Stimulated activated naive CD8-positive, alpha-beta T cell treated with anti-CD3 and anti-CD28 coated beads, Interleukin-15, amount 100 ng/mL, for 72 hours (primary cell): ENCODE measurements at places on chromosomes 1 and 21.

GRCh38 chr1:159089184-159089791 is 12.7 kb upstream of the AIM2 start:
- no peak for DNase-seq

GRCh38 chr1:205141236-205142101 is 19.7 kb upstream of the RBBP5 start:
- DNase-seq = peak; percentile 55

DNA sequence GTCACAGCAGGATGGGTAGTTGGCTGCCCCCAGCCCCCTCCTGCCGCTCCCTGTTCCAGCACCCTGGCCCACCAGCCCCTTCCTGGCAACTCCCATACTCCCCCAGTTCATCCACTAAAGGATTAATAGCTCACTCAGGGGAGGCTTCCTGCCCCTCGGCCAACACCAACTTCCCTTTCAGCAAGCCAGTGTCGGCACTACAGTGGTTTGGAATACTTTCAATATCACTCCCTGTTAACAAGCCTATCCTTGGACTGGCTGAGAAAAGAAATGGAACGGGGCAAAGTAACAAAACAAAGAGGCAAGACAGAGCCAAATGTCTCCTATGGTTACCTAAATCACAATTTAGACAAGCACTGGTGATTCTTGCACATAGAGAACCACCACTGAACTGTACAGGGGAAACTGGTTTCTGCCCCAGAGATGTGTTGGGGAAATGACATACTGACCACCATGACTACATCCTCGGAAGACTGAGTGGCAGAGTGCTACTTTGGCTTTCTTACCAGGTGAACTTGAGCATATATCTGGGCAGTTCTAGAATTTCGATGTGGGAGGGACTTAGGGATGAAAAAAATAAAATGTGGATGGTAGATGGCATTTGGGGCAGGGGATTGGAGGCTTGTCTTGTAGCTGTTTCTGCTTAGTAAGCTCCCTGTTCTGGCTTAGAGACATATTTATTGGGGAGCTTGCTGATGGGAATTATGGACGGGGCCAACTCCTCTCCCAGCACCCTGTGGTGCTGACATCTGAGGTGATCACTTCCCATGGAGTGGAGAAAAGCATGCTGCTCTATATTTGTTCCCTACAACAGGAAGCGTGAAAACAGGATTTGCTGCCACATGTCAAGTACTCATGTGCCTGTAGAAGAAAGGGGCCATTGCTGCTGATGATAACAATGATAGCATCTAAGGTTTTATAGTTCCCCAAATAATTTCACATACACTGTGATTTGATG is 7.1 kb upstream of the CAPN2 start:
- no peak for DNase-seq

GRCh38 chr21:33659568-33659949 is 17.3 kb downstream of the ITSN1 start:
- no peak for DNase-seq

DNA sequence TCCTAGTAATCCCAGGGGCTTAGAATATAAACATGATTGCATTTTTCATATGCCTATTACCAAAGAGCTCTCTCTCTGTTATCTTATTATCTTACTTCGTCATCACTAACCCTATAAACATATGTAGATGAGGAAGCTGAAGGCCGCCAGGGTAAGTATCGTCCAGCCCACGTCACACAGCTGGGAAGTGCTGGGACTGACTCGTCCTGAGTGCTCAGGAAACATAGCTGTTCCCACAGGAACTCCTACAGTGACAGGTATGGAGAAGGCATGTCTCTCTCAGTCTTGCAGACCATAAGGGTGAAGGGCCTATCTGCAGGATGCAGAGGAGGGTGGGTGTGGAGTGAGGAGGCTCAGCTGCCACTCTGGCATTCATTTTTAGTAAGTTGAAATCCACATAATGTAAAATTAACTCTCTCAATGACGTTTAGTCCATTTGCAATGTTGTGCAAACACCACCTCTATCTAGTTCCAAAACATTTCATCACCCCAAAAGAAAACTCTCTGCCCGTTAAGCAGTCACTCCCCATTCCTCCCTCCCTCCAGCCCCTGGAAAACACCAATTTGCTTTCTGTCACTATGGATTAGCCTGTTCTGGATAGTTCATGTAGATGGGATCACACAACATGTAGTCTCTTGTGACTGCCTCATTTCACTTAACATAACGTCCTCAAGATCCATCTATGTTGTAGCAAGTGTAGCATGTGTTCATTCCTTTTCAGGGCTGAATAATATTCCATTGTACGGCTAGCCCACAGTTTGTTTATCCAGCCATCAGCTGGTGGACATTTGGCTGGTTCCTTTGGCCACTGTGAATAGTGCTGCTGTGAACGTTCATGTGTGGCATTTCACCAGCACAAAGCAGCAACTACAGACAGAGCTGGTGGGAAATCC is 68.3 kb downstream of the TCP10L start:
- no peak for DNase-seq

- no peak for DNase-seq
These were observed 5.3 kb upstream of the ADAMTS5 start for GRCh38 chr21:26972192-26972591.

- DNase-seq = peak; percentile 41
These were observed at the start of gene IL23R for GRCh38 chr1:67166196-67166595. Gene IL23R (plus strand): TSS chr1:67166454. CDS start chr1:67168121, 1,667 bp downstream.

DNA sequence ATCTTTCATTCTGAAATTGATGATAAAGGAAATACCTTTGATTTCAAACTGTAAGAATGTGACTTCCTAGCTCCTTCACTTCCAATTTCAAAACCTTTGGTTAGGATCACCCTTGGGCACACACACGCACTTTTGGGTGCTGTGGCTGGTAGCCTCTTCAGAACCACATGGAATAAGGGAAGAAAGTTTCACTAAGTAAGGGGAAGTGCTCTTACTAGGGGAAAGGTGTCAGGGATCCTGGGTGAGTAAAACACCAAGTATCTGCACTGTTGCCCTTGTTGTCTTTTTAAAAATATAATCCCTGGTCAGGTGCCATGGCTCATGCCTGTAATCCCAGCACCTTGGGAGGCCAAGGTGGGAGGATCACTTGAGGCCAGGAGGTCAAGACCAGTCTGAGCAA is 132.4 kb downstream of the SDCCAG8 start:
- no peak for DNase-seq

DNA sequence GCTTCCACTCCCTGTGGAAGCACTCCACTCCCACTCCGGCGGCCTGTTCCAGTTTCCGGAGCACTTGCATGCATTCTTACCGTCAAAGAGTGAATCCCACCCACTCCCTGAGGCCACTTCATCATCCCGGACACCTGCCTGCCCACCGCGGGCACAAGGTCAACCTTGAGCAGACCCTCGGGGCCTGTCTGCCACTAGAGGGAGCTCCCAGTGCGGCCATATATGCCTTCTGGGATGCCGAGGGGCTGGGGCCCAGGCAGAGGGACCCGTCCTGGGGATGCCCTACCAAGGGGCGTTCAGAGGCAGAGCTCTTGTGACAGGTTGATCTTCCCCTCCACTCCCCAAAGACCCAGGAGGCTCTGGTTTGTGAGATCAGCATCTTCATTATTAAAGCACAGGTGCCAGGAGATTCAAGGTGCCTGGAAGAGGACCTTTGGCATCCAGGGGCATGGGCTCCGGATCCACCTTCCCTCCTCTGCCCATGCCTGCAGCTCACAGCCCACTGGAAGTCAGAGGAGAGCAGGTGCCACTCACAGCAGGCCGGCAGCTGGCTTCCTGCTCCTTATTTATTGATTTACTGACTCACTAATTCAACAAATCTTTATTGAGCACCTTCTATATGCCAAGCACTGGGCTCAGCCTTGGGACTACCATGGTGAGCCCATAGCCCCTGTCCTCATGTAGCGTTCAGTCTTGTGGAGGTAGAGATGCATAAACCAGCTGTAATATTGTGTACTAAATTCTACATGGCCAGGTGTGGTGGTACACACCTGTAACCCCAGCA is 47.3 kb downstream of the UBIAD1 start:
- DNase-seq = peak; percentile 56

- DNase-seq = peak; percentile 28
These were observed 55.3 kb downstream of the NME7 start for GRCh38 chr1:169312084-169312954.

DNA sequence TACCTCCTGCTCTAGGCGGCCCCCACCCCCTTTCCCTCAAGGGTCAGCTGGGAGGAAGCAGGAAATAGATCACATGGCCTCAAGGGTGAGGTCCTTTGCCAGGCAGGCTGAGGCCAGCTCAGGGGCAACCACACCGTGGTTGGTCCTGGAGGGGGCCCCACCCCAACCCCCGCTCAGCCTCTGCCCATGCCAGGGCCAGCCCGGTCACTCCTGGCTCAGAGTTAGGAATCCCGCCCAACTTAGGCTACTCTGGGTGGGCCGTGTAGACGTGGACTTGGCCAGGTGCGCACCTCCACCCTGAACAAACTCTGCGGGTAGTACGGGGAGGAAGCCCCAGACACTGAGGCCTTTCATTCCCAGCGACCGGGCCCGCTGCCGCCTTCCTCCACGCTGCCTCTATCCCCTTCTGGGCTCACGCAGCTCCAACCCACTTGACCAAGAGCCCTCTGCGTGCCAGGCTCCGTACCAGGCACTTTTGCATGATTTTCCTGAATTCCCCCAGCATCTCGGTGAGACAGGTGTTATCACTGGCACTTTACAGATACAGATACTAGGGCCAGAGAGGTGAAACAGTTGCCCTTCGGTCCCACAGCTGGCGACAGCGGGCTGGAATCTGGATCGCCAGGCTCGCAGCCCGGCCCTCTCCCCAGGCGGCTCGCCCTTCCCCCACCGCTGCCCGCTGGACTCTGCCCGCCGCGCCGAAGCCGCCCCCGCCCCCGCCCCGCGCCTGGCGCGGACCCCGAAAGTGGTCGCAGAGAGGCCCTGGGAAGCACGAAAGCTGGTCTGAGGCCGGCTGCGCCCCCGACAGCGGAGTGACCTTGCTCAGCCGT is 769 bp downstream of the GALE start:
- peak; percentile 28 for DNase-seq

DNA sequence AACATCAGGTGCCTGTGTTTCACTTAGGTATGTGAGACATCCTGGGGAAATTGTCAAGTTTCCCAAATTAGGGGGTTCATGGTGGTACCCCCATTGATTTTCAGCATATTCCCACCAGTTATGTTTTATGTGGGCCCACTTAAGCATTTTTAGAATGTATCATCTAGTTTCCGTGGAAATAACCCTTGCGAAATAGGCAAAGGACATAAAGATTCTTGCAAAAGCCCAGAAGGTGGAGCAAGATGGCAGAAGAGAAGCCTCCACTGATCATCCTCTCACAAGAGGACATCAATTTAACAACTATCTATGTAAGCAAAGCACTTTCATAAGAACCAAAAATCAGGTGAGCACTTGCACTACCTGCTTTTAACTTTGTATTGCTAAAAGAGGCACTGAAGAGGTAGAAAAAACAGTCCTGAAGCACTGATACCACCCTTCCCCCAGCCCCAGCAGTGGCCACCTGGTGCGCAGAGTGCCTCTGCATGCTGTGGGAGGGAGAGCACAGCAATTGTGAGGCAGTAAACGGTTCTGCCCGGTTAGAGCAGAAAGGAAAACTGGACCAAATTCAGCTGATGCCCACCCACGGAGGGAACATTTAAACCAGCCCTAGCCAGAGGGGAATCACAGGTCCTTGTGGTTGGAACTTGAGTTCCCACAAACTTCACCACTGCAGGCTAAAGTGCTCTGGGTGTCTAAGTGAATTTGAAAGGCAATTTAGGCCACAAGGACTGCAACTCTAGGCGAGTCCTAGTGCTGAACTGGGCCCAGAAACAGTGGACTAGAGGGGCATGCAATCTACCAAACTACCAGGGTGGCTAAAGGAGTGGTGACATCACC is 23.2 kb downstream of the MCOLN2 start:
- no peak for DNase-seq

GRCh38 chr21:15514073-15514946 is 215.5 kb upstream of the USP25 start:
- DNase-seq = peak; percentile 29

GRCh38 chr1:98054786-98055185 is 134.0 kb upstream of the DPYD start:
- DNase-seq = no peak

DNA sequence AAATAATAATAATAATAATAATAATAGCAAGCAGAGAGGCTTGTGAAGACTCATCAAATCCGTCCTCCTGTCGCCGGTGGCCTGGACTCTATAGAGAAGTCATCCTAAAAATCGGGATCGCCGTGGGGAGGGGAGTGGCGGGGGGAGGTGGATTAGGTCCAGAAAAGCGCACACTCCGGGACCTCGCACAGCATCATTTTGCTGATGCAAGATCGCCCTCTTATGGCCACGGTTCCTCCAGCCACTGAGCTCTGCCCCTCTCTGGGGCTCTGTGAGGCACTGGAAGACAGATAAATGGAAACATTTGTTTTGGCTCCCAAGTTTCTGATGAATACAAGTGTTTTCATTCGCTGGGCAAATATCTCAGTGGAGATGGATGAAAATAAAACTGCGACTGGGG is 612.0 kb downstream of the MATN1 start:
- DNase-seq = peak; percentile 12

DNA sequence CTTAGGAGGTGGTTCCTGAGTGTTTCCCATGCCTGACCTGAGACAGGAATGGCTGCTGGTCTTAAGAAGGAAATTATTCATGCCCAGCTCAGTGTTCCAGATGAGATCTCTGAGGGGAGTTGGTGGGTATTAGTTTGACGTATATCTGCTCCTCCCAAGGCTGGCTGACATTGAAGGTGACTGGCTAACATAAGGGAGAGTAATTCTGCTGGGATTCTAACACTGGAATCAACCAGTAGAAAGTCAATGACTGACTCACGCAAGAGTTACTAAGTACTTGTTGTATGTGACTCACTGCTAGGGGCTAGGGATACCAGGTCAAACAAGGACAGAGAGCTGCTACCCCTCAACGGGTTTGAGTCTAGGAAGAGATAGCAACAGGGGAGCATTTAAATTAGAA is 177.3 kb downstream of the CACNA1E start:
- no peak for DNase-seq

DNA sequence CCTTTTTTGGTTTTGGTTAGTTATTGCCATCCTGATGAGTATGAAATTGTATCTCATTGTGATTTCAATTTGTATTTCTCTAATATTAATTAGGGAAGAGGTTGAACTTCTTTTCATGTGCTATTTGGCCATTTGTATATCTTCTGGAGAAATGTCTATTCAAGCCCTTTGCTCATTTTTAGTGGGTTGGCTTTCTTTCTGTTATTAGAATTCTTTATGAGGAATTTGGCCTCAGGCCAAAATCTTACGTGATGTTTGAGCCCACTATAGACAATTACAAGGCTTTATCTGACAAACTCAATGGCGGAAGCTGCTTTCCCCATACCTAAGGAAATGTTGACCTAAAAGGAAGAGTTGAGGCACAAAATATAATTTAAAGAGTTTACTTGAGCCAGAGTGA is 32.9 kb downstream of the IVNS1ABP start:
- DNase-seq = no peak

DNA sequence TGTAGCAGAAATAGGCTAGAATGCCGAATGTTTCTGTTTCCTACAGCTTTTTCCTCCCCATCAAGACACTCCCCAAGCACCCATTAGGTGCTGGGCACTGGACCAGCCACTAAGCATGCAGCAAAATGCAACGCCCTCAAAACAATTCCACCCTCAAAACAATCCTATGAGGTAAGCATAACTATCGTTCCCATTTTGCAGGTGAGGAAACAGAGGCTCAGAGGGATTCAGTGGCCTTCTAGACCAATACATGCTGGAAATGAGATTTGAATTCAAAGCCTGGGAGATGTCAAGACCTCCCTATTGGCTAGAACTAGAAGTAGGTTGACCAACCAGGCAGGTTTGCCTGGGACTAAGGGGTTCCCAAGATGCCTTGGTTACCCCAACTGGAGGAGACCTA is 10.2 kb upstream of the ALDH4A1 start:
- no peak for DNase-seq
